AG04450 (cell line): ENCODE measurements at places on chromosomes 1 and 21.

GRCh38 chr1:66334318-66334717 is 199.6 kb upstream of the SGIP1 start:
- DNase-seq: no peak

DNA sequence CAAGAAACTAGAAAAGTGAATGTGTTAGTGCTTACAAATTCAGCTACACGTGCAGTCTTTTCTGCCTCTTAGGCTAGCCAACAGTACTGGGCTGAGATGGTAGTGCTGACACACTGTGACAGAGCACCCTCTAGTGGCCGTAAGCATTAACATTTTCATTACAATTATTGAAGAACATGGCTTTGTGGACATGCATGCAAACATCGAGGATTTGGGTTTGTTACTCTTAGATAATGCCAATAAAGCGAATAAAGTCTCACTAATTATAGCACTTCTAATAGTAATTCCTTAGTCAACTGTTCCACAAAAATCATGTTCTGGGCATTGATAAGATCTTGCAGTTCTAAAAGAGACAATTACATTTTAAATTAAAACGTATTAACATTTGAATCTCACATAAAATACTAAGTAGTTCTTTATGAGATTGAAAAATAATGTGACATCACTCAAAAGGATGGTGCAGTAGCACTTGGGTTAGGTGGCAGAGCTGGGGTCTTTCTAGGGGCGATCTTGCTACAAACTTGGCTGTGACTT is 47.1 kb downstream of the MYSM1 start:
- peak; percentile 72 for DNase-seq

DNA sequence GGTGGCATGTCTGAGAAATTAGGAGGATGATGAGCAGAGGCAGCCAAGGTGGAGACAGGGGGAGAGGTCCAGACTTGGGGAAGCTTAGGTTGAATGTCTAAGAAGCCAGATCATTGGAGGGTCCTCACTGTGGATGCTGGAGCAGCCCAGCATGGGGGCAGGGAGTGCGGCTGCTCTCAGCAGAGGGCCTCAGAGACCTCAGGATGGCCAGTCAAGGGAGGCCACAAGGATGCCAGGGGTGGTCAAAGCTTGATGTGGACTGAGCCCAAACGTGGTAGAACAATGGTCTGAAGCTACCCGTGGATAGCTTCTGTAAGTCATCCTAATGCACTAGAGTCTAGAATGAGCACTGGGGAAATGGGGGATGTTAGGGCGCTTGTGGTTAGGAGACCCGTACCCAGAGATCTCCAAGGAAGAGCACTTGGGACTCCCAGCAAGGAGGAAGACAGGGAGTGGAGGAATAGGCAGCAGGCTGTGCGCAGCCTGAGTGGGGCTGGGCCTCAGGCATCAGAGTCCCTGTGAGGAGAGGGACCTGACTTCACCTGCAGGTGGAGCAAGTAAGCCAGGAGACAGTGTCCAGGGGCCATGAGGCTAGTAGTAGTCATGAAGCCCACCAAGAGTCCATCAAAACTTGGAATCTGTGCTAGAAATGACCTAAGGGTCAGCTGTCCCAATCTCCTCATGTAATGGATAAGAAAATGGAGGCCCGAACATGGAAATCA is 4.3 kb upstream of the S100A9 start:
- DNase-seq: no peak

DNA sequence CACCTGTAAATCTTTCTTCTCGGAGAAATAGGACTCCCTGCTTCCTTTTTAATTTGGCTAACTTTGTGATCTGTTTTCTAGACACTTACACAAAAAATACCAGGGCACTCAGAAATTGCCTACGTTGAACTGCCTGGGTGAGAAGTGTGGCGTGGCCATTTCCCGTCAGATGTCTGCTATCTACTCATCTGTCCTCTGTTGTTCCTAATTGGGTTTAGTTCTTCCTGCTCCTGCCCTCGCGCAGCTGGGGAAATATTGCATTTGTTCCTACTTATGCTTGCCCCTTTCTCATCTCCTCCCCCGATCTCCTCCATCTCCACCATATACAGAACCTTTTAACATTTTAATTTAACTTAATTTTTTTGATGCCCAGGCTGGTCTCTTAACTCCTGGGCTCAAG is 55.1 kb downstream of the CD58 start:
- no peak for DNase-seq
